Left cardiac atrium (tissue), 4 donors: ENCODE measurements at places on chromosomes 2 and 18. TPM values are rescaled to one million over a fixed set of nuclear protein-coding genes. Genes with fewer than 3 reads are reported as not detected.

GRCh38 chr2:158228943-158229508, 127.3 kb downstream of the UPP2 start:
- DNase-seq: no peak

DNA sequence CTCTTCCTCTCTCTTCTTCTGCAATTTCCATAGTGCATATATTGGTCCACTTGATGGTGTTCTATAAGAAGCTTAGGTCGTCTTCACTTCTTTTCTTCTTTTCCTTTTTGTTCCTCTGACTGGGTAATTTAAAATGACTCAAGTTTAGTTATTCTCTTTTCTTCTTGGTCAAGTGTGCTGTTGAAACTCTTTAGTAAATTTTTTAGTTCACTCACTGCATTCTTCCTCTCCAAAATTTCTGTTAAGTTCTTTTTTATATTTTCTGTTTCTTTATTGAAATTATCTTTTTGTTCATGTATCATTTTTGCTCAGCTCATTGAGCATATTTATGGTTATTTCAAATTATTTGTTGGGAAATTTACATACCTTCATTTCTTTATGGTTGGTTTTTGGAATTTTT, 32.7 kb upstream of the ZSWIM2 start:
- no peak for DNase-seq

Gene SOX11
- total RNA-seq: 0.42 TPM

Gene GCG
- total RNA-seq: not detected
